ENCODE measurements at places on chromosomes 5 and 9.

GRCh38 chr5:72949481-72949880, 6.4 kb upstream of the FCHO2 start:
- DNase-seq: no peak

DNA sequence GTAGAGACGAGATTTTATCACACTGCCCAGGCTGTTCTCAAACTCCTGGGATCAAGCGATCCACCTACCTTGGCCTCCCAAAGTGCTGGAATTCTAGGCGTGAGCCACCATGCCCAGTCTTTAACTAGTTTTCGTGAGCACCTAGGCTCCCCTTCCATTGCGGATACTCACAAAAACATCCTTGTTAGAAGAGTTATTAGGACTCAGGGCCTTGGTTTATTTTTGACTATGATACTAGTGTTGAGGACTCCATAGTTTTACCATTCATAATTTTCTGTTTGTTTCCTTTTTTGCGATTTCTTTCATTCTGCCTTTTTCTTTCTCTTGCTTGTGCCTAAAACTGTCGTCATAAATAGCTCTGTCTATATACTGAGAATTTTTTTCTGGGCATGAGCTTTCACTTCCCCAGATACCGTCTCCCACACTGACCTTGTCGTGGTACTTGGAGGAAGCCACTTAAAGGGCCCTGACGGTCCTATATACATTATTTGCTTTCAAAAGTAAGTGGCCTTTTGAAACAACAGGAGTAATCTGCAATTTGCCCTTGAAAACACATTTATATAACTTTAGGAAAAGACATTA, 5.2 kb downstream of the F2R start:
- DNase-seq: no peak

DNA sequence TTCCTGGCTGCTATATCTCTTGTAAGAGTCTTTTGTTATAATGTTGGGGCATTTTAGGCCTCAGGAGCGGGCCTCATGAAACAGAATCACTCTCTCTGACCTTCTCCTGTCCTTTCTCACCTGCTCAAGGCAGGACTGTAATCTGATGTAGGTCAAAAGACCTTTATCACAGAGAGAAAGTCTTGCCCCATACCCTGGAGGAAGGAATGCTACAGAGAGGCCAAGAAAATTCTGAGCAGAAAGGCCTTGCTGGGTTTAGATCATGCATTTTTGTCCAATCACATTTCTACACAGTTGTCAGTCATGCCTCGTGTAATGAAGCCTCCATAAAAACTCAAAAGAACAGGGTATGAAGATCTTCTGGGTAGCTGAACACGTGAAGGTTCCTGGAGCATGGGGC, 45.2 kb upstream of the TBC1D2 start:
- no peak for DNase-seq

DNA sequence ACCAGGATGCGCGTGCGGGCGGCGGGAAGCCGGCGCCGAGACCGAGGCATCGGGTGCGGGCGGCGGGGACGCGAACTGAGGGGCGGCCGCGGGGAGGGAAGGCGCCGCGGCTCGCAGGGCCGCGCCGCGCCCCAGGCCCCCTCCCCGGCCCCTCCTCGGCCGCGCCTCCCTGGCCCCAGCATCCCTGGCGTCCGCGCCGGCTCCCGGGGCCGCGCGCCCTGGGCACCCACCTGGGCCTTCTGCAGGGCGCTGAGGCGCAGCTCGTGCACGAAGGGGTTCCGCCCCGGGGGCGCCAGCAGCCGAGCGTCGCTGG, 324 bp downstream of the LPCAT1 start:
- DNase-seq: no peak

GRCh38 chr9:80407220-80407619, 835.5 kb downstream of the TLE4 start:
- DNase-seq: no peak

GRCh38 chr9:77438653-77439052, 209.5 kb downstream of the GNA14 start:
- no peak for DNase-seq

DNA sequence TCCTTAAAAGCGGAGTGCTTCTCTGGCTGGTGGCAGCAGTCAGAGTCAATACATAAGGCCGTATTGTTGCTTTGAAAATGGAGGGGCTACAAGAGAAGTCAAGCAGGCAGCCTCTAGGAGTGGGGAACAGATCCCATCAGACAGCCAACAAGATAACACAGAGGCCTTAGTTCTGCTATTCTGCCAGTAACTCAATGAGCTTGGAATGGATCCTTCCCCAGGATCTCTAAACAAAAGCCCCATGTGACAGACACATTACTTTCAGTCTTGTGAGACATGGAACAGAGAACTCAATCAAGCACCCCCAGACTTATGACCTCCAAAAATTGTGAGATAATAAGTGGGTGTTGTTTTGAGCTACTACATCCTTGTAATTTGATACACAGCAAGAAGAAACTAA, 158.6 kb downstream of the RFX3 start:
- no peak for DNase-seq

DNA sequence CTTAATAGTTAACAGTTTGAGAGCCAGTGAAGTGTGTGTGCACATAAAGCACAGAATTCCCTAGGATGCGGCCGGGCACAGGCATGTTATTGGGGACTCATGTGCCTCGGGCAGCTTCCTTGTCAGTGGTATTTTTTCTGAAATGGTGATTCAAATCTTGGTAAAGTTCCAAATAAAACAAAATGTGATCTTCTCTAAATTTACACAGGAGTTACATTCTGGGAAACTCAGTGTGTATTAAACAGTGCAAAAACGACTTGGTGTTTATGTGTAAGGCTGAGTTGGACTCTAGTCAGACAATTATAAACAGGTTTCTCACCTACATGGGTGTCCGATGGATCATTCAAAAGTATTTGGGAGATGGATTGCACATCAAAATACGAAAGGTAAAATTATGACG, 48.9 kb downstream of the BOD1 start:
- no peak for DNase-seq
